Psoas muscle (tissue), 8 donors: ENCODE measurements at places on chromosomes 3 and 15. TPM values are rescaled to one million over a fixed set of nuclear protein-coding genes. Genes with fewer than 3 reads are reported as not detected.

GRCh38 chr15:55707518-55707917 lies 35.4 kb downstream of the PRTG start:
- DNase-seq: no peak

MB21D2 gene
- 1.2 TPM for polyA plus RNA-seq

DNA sequence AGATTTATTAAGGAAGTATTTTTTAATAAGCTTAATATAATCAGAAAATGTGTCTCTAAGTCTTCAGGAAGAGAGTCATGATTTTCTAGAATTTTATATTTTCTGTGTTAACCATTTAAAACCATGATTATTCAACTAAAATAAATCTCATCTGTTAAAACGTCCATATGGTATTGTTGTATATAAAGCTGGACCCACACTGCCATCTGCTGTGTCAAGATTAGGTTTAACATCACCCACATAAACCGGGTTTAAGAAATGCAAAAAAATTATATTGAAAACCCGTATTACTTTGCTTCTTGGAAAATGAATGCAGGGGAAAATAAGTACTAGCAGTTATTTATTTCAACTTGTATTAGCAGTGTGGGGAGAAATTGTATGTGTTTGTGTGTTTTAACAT lies 9.5 kb upstream of the CCDC66 start:
- no peak for DNase-seq

CCR9 gene
- polyA plus RNA-seq: not detected

ZNF639 gene
- 25.8 TPM for polyA plus RNA-seq

DNA sequence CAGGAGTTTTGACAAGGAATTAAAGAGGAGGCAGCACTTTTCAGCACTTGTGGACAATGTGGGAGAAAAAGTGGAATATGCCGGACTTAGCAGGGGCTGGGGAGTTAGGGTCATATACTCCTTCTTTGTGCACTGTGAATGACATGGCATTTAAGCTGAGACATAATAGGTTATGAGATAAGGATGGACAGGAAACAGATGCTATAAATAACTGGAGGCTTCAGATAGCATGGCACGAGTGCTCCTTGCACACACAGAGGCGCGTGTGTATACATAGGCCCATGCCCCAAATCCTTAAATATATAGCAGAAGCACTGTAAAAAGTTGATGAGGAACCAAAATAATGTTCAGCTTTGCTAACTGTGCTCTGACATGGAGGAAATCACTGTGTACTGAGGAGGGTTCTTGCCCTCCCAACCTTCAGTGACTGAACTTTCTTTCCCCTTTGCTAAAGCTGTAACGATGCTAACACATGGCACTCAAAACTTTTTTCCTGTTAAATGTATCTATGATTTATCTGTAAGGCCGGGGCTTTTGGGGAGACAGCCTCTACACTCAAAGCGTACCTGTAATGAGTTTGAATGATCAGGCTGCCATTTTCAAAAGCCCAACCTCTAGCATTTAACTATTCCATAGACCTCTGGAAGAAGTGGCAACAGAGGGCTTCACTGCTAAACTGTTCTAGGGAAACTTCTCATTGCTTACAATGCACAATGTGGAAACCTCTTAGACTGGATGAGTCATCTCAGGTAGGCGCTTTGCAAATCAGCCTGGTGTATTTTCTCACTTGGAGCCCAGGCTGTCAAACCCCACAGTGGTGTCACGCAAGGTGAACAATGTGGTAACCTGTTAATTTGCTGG lies 784.6 kb downstream of the NR2F2 start:
- no peak for DNase-seq

GRCh38 chr15:77825546-77825945 lies 192.8 kb upstream of the LINGO1 start:
- DNase-seq: no peak

- no peak for DNase-seq
These were observed 53.7 kb upstream of the KY start for GRCh38 chr3:134704556-134704955.

DNA sequence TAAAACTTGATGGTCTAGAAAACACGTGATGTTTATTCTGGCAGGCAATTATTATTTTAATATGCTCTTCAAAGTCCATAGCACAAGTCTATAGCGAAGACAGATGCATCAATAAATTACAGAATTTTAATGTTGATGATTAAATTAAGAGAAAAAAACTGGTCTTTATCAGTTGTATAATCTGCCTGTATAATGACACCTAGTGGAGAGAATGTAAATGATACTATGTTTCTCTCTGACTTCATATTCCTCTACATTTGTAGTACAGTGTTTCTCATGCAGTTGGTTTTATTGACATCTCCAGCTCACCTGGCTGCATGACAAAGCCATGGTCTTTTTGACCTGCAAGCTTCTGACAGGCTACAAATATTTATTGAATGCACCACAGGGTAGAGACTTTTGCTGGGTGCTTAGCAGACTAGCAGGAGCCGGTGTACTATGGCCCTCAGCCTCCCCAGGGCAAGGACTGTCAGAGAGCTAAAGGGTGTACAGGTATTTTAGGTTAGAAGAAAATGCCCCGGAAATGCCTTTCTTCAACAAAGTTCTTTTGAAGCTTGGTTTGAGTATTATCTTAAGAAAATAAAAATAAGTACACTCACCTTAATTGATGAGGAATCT lies 289.9 kb downstream of the GAP43 start:
- DNase-seq: no peak

- no peak for DNase-seq
These were observed 1.9 kb downstream of the SCAPER start for GRCh38 chr15:76903251-76903681.

TNFAIP8L3 gene
- polyA plus RNA-seq: 0.77 TPM

DNA sequence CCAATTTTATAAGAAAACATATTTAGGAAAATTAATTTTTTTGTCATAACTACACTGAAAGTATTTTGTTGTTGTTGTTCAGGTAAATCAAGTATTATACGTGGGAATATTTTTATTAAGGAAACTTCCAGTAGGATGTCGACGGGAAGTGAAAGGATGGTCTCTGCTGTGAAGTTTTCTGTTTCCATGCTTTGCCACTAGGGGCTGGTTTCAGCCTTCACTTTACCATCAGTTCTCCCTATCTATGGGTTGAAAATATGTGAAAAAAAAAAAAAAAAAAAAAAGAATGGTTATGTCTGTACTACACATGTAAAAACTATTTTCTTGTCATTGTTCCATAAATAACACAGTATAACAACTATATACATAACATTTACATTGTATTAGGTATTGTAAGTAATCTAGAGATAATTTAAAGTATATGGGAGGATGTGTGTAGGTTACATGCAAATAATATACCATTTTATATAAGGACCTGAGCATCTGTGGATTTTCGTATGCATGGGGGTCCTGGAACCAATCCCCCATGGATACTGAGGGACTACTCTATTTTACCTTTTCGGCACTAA lies 136.7 kb downstream of the SMAD6 start:
- DNase-seq: no peak

MEIS2 gene
- polyA plus RNA-seq: 0.42 TPM

DNA sequence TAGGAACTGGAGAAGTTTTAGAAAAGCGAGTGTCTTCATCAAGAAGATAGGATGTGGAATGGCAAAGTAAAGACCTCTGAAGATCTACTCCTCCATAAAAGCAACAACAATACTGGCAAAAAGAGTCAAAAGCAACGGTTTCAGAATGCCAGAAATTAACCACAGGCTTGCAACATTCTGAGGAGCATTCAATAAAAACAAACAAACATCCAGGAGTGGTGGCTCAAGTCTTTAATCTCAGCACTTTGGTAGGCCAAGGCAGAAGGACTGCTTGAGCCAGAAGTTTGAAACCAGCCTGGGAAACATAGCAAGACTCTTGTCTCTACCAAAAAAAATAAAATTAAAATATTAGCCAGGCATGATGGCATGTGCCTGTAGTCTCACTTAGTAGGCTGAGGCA lies 143.2 kb upstream of the HACD2 start:
- DNase-seq: no peak

- no peak for DNase-seq
These were observed 32.2 kb upstream of the FEZF2 start for GRCh38 chr3:62405566-62405965.

SNX4 gene
- polyA plus RNA-seq: 20.0 TPM

C2CD4A gene
- polyA plus RNA-seq: 0.19 TPM

DNA sequence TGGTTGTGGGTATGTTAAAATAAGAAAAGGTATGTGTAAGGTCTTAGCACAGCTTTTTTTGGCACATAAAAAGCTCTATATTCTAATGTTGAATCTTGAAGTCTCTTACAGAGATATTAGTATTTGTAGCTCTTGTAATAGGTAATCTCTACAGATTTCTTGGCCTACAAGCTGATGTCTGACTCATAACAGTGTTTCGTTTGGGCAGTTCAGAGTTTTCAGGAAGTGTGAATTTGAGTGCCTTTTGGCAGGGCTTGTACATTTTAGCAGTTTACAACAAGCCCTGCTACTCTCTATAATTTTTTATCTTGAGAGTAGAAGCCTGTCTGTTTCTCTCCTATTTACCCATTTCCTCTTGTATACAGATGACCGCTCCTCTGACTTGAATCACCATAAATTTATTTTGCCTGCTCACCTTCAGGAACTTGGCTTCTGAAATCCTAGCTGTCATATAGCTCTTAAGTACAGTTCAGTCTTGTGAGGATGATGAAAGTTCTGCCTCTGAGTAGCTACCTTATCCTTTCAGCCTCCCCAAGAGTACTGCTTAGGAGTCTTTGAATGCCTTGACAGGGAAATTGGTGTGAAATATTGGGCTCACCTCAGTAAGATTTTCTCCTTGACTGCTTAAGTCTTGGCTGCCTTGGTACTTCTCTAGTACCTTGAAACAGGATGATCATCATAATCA lies 419.9 kb upstream of the RARB start:
- DNase-seq: no peak

GRCh38 chr15:90540768-90541167 lies 11.0 kb downstream of the CRTC3 start:
- no peak for DNase-seq
